ENCODE measurements at places on chromosomes 5 and 9. TPM values are rescaled to one million over a fixed set of nuclear protein-coding genes. Genes with fewer than 3 reads are reported as not detected.

Gene CCL19
- total RNA-seq: not detected

Gene IL4
- not detected for total RNA-seq

Gene CEMIP2
- 25.5 TPM for total RNA-seq

Gene TLX3
- total RNA-seq: not detected

Gene SLCO4C1
- total RNA-seq: 0.33 TPM

DNA sequence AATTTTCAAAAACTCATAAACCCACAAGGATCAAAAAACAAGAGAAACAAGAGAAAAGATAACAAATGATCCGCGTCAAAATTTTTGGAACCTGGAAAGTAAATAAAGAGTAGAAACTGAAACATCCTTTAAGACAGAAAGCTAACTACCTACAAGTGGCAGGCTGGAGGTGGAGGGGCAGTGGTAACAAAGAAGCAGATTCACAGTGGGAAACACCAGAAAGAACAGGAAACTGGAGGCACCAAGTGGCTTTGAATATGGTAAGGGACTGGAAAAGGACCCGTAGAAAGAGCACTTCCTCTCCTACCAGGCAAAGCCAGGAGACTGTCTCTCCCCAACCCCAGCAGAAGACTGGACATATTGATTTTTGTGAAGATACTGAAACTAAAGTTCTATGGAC, 100.6 kb upstream of the TARS1 start:
- no peak for DNase-seq

DNA sequence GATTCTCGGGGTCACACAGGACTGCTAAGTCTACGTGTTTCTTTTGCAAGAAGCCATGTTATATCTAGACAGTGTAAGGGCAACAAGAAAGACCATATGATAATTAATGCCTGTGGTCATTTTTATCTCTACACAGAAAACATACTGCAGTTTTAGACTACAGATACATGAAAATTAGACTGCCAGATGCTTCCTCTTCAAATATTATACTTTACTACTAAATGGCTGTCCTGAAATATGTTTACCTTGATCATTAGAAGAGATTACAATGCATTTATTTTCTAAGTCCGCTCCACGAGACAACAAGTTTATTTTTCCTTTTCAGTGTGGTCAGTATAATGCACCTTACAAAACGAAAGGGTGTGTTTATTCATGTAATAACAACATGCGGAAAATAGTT, 147.6 kb downstream of the KIAA0825 start:
- DNase-seq: no peak
